HCEC 1CT (cell line): ENCODE measurements at places on chromosomes 7 and 10.
A peak's percentile ranks its signal among the peaks of the same experiment; 100 is the strongest.

- DNase-seq = no peak
These were observed 207.1 kb upstream of the NFE2L3 start for GRCh38 chr7:25944777-25945515.

DNA sequence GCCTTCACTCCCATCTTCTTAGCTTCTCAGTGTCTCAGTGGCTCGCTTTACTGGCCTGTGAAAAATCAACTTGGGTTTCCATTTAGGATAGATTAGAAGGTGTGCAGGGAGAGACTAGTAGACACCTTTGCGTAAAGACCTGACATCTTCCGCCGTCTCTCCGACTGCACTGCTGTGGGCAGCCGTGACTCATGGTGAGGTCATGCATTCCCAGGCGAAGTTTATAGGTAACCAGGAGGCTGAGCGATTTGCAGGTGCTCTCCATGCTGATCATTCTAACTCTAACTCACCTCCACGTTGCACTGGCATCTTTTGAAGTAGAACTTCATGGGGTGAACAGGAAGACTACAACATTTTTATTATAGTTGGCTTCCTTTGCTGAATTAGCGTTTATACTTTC is 68.0 kb upstream of the ZNF438 start:
- no peak for DNase-seq

- DNase-seq = no peak
These were observed 8.1 kb upstream of the MALSU1 start for GRCh38 chr7:23290993-23291392.

DNA sequence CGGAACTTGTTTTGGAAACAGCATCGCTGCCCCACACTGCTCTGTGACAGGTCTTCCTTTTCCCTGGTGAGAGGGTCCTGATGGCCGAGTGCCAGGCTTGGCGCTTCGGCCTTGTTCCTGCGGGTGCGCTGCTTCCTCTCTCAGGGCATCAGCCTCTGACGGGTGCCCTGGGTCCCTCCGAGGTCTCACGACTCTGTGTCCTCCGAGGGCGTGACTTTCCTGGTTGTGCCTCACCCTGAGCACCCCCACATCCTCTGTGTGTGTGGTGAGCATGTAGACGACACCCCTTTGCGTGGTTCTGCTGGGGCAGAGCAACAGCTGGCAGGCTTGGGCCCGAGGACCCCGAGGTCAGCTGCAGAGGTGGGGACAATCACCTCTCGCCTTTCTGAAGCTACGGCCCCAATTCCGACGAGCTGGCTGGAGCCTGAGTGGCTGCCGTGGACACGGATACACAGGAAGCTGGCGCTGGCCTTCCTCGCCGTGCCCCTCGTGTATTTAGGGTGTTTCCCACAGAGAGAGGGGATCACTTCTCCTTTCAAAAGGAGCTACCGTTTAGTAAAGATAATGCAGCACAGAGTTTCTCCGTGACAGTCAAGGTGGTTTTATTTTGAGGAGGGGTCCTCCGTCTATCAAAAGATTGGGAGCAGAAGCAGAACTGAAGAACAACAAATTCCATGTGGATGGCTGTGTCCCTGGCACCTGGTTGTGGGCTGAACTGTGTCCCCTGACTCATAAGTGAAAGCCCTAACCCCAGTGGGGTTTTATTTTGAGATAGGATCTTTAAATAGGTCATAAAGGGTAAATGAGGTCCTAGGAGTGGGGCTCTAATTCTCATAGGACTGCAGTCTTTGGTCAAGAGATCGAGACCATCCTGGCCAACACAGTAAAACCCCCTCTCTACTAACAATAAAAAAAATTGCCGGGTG is 36.2 kb upstream of the PITRM1 start:
- DNase-seq = no peak

- no peak for DNase-seq
These were observed 639.8 kb downstream of the INHBA start for GRCh38 chr7:41063116-41063515.

DNA sequence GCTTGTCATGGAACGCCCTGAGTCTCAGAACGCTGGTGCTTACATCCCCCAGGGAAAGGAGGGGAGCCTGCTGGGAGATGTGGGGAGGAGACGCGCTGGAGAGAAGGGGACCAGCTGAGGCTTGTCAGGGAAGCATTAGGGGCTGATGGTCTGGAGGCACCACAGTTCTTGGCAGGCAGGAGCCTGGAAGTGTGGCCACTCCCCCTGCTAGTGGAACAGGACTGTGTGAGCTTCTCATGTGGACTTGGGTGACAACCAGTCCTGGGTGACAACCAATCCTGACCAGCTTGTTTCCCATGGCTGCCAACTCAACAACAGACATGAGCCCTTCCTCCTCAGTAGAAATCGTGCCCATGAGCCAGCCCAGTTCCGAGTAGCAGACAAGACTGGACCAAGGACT is 87.8 kb downstream of the SPDYE5 start:
- DNase-seq = no peak

GRCh38 chr7:79175374-79175773 is 278.1 kb downstream of the MAGI2 start:
- DNase-seq = no peak

DNA sequence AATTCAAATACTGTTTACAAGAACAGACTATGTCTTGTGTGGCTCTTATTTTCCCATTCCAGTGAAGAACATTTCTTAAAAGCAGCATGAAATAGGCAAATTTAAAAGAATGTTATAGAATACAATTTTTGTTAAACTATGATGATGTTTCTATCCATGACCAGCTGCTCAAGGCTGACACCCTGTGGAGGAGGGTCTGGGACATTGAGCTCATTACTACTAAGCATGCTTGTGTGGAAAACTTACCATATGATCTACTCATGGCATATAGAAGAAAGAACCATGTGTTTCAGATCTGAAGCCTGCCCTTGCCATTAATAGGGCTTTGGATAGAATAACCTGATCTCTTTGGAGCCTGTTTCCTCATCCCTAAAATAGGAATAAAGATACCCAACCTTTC is 125.0 kb downstream of the FOXP2 start:
- peak; percentile 35 for DNase-seq

GRCh38 chr10:119496273-119496672 is 46.2 kb downstream of the RGS10 start:
- no peak for DNase-seq

- DNase-seq = no peak
These were observed 925.2 kb upstream of the GHITM start for GRCh38 chr10:83214136-83214535.

GRCh38 chr10:69588358-69588757 is 15.1 kb upstream of the NEUROG3 start:
- DNase-seq = no peak

DNA sequence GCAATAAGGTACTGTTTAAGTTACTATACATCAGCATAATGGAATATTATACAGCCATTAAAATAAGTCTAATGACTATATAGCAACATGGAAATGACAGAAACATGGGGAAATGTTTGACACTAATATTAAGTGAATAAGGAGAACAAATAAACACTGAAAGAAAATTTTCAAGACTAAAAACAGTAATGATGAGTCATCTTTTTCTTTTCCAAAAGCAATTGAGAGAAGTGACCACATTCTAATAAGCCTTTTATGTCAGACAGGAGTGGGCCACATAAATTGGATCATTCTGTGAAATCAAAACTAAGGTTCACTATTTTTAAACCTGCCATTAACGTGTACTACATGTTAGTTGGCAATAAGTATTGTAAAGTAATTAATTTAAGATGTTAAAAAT is 187.5 kb downstream of the AHR start:
- no peak for DNase-seq

- DNase-seq = no peak
These were observed 26.8 kb upstream of the C7orf33 start for GRCh38 chr7:148563583-148564274.

- DNase-seq = peak; percentile 83
These were observed 146.0 kb upstream of the GNAI1 start for GRCh38 chr7:79988653-79989052.

GRCh38 chr10:101000127-101000914 is 713 bp downstream of the LZTS2 start:
- peak; percentile 49 for DNase-seq

DNA sequence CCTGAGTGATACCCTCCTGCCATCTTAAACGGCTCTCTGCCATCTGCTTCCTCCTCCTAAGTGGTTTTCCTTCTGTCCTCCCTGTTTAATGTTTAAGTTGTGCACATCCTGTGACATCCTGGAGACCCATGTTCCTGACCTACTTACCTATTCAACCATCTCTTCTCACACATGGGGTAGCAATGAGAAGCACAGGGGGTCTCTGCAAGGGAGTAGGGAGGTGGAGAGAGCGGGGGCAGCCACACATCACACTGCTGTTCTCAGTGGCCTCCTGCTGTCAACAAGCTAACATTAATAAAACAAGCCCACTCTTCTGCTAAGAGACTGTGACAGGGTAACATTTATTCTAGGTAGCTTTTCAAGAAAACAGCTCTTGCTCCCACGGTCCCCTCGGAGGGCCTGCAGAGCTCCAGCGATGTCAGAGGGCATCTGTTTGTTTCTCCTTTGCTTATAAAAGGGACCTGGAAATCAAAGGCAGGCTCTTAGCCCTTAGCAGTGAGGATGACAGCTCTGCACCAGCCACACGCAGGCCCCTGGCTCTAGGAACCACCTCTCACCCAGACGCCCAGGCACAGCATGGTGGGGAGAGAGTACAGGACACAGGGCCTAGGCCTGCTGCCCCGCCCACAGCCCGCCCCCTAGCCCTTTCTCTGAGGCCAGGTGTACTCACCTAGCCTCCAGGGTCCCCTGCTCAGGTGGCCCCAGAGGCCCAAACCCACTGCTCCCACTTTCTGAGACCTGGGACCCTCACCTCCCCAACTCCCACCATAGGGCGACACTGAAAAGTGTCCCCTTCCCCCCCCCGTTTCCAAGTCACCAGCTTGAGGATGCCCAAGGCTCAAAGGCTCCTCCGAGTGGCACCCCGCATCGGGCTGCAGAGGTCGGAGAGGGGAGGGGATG is 943 bp upstream of the SLC18A2 start:
- DNase-seq = no peak

DNA sequence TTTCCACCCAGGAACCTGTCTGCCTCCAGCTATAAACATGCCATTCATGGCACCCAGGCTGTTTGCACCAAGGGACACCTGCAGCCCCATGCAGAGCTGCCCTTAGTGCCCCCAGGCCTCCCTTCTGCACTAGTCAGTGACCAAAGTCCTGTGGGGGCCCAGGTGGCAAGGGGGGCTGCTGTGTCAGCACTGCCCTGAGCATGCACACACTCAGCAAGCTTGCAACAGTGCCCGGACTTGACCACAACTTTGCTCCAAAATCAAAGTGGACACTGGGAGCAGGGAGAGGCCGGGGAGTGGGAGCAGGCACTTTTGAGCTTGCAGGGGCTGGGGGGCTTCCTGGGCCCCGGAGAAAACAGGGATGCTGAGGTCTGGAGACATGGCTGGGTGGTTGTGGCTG is 192.9 kb upstream of the MBL2 start:
- DNase-seq = no peak

- no peak for DNase-seq
These were observed 71.6 kb upstream of the ANKRD1 start for GRCh38 chr10:90992462-90992861.

DNA sequence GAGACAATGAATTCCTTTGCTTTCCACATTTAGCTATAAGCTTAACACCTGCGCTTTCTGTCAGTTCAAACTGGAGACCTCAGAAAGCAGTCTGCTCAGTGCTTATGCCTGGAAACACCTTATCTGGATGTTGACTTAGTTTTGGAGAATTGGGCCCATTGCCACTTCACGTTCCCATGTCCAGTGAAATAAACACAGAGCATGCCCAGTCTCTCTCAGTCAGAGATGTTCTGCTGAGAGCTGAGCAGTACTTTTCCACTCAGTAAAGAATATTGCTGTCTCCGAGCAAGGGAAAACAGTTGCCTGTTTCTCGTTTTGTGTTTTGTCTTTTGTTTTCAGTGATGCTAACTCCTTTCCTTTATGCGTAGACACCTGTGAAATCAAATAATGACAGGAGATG is 83.2 kb upstream of the PRR15 start:
- DNase-seq = no peak

DNA sequence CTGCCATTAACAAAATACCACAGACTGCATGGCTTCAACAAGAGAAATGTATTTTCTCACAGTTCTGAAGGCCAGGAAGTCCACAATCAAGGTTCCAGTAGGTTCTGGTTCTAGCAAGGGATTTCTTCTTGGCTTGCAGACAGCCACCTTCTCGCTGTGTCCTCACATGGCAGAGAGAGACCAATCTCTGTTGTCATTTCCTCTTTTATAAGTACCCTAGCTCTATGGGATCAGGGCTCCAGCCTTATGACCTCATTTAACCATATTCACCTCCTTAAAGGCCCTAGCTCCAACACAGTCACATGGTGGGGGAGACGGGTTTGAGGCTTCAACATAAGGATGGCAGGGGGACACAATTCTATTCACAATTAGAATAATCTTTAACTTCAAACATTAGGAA is 23.6 kb downstream of the ABI1 start:
- no peak for DNase-seq

DNA sequence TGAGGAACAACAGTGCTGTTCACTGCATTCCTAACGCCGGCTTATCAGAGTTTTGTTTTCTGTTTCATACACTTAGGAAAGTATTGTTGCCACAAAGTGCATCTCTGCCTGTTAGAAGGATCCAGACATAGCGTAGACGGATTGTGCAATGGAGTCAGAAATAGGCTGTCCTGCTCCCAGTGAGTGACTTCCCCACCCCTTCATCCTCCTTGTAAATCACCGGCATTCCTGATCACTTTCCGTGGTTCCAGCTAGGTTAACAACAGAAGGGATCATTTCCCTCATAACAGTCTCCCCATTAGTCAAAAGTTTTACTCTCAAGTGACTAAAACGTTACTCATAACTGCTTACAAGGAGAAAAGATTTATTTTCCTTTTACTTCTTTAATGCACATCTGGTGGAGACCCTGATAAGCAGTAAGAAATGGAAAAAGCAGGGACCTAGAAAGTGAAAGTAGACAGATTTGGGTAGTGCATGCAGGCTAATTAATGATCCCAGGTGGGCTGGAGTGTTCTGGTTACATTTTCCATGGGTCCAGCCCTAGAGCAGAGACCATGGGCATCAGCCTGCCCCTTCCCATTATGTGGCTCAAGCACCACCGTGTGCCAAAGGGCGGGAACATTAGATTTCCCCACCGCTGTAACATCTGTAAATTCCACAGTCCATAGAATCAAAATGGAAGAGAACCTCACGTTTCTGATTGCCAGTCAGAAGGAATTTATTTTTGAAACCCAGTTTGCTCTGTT is 395.1 kb upstream of the GALNT17 start:
- no peak for DNase-seq

- peak; percentile 99 for DNase-seq
These were observed 4.0 kb upstream of the LEP start for GRCh38 chr7:128236924-128237586.

DNA sequence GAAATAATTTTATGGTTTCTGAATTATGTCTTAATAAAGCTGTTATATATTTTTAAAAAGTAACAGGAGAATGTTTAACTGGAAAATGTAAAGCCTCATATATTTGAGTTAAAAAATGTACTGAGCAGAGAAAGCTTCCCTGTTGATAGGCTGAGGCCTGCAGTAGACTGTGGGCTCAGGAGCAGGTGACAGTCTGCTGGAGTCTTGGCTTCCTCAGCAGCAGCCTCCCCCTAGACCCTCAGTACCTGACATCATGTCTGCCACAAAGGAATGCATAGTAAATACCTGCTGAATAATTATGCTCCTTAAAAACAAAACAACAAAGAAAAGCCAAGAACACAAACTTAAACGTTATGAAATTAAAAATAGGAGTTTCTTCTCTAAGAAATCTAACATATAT is 73.9 kb upstream of the NOBOX start:
- no peak for DNase-seq

- peak; percentile 88 for DNase-seq
These were observed 134.5 kb downstream of the NRBF2 start for GRCh38 chr10:63267414-63268148.
